ENCODE measurements at places on chromosomes 12 and 14.

GRCh38 chr14:95508377-95508776 is 8.1 kb downstream of the SYNE3 start:
- no peak for DNase-seq

- no peak for DNase-seq
These were observed 20.3 kb downstream of the TMED10 start for GRCh38 chr14:75156111-75156510.

DNA sequence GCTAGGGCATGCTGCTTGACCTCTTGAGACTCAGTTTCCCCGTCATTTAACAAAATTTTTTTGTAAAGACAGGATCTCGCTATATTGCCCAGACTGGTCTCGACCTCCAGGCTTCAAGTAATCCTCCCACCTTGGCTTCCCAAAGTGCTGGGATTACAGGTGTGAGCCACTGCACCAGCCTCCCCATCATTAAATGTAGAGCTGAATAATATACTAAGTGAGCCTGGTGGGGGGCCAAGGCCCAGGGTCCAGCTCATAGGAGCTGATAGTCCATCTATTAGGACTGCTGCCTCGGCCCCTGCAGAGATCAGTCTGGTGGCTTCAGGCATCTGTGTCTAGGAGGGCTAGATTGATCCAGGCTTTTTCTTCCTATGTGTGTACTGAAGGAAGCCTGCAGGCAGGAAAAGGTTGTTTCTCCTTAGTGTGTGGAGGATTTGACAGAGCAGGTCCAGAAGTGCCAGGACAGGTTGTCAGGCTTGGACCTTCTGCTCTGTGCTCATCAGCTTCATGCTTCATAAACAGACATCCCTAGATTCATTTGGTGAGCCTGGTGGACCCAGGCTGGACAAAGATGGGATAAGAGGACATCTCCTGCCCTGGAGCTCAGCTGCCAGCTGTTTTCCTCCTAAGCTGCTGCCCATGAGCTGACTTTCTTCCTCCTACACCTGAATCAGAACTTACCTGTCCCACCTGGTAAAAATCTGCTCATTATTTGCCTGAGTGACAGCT is 135.4 kb downstream of the ZFP36L1 start:
- DNase-seq: no peak

- no peak for DNase-seq
These were observed 114.4 kb downstream of the SLC38A1 start for GRCh38 chr12:46154221-46154985.

DNA sequence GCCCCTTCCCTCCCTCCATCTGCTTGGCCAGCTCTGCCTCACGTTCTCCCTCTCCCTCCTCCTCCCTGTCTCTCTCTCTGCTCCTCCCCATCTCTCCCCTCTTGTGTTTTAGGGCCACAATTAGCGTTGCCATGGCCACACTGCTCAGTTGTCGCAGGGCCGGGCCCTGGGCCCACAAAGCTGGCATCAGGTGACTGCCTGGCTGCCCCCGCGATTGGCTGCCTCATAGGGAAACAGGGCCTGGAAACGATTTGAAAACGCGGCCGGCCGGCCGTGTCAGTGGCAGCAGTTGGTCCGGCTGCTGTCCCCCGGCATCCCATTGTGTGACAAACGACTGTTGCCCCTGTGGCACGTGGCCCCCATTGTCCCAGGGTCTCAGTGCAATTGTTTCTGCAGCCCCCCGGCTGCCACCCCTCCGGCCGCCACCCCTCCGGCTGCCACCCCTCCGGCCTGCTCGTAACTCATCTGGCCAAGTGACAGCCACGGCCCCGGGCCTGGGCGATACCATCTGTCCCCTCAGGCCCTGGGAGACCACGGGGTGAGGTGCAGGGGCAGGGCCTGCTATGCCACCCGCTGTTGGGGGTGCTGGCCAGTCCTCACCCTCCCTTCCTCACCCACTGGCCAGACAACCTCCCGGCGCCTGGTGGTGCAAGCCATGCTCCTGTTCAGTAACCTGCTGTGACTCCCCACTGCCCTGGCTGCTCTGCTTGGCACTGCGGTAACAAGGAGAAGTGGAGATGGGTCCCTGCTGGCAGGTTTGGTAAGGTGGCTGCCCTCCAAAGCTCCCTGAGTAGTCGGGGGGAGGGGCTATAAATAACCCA is 17.4 kb downstream of the FOXN4 start:
- no peak for DNase-seq

GRCh38 chr12:111759991-111760390 is 6.7 kb upstream of the ALDH2 start:
- DNase-seq: no peak

- DNase-seq: no peak
These were observed 212.3 kb upstream of the NUDT4 start for GRCh38 chr12:93165384-93165932.

DNA sequence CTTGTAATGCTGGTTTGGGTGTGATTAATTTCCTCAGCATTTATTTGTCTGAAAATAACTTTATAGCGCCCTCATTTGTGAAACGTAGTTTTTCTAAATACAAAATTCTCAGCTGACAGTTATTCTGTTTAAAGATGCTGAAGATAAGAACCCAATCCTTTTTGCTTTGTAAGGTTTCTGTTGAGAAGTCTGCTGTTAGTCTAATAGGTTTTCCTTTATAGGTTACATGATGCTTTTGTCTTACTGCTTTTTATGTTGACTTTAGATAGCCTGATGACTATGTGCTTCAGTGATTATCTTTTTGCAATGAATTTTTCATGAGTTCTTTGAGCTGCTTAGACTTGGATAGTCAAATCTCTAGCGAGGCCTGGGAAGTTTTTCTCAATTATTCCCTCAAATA is 168.6 kb upstream of the PDE3A start:
- DNase-seq: no peak

GRCh38 chr14:64123241-64123822 is 170.8 kb downstream of the ESR2 start:
- DNase-seq: no peak

DNA sequence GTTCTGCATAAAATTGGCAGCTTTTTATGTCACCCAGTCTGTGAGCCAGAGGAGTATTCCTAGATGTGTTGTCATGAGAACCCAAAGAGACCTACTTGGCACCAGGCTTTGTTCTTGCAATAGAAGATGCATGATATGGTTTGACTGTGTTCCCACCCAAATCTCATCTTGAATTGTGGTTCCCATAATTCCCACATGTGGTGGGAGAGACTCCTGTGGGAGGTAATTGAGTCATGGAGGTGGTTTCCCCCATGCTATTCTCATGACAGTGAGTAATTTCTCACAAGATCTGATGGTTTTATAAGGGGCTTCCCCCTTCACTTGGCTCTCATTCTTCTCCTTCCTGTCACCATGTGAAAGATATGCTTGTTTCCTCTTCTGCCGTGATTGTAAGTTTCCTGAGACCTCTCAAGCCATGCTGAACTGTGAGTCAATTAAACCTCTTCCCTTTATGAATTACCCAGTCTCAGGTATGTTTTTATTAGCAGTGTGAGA is 572.0 kb upstream of the ATP2B1 start:
- no peak for DNase-seq

GRCh38 chr12:49201595-49202295 is 12.9 kb upstream of the TUBA1A start:
- DNase-seq: no peak

DNA sequence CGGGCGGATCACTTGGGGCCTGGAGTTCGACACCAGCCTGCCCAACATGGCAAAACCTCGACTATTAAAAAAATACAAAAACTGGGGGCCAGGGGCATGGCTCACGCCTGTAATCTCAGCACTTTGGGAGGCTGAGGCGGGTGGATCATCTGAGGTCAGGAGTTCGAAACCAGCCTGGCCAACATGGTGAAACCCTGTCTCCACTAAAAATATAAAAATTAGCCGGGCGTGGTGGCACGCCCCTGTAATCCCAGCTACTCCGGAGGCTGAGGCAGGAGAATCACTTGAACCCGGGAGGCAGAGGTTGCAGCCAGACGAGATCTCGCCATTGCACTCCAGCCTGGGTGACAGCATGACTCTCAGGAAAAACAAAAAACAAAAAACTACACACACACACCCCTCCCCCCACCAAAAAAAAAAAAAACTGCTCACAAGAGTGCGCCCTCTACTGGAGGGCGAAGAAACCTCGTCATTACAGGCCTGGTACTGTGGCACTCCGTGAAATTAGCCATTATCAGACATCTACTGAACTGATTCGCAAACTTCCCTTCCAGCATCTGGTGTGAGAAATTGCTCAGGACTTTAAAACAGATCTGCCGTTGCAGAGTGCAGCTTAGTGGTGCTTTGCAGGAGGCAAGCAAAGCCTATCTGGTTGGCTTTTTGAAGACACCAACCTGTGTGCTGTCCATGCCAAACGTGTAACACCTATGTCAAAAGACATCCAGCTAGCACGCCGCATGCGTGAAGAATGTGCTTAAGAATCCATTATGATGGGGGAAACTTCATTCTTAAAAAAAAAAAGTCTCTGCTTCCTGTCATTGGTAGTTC is 7.7 kb downstream of the PPP1R3E start:
- peak; percentile 33 for DNase-seq

- no peak for DNase-seq
These were observed 129.4 kb upstream of the SRRM4 start for GRCh38 chr12:118851891-118852290.

GRCh38 chr12:30970559-30971197 is 44.1 kb downstream of the TSPAN11 start:
- DNase-seq: no peak

DNA sequence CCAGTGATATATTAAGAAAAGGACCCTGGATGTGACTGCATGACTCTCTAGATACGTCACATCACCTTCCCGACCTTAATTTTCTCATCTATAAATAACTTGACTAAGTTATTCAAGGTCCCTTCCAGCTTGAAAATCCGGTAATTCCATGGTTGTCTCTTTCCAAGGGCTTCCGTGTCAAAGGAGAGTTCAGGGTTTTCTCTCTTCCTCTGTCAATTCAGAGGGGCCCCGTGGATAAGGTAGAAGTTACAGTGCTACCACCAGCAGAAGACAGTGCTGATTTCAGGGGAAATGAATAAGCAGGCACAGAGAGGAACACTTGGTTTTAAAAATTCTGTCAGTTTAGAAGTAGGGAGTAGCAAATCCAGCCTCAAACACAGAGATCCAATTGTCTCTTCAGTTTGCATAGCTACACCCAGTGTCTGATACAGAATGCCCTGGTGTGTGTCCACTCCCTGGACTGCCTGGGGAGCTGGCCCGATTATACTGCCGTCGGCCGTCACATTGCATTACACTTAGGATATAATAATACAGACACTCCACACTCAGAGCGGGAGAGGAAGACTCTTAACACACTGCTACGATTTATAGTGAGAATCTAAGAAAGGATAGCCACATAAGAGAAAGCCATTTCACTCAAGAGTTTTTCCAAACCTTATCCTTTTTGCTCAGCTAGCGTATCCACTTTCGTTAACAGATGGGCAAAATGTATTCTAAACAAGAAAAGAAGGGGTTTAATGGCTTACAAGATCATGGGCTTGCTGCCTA is 54.7 kb upstream of the GTF2A1 start:
- no peak for DNase-seq

DNA sequence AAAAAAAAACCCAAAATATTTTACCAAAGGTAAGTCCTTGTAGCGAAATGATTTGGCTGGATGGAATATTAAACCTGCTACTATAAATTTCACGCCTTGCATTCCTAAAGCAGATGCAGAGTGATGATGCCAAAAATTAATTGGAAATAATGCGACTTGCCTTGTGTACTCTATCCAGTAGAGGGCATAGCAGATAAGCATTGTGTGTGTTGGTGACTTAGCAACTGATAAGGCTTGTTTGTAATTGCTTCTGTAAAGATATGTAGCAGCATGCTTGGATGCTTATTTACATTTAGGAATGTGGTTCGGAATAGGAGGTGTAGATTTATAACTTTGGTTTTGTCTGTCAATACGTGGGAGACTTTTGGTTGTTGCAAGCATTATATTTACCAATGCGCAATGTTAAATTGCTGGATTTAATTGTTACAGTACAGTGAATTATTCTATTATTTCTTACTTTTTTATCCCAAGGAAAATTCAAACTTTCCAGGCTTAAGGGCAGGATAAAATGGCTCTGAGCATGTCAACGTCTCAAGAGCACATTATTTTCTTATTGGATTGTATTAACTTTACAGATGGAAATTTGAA is 80.5 kb downstream of the TMEM260 start:
- no peak for DNase-seq

GRCh38 chr14:30906752-30907658 is 32.6 kb downstream of the COCH start:
- DNase-seq: no peak

GRCh38 chr14:100654025-100654813 is 67.0 kb upstream of the BEGAIN start:
- DNase-seq: no peak

- DNase-seq: no peak
These were observed 25.0 kb downstream of the HIF1A start for GRCh38 chr14:61720294-61720661.

- DNase-seq: no peak
These were observed 107.5 kb downstream of the SCARB1 start for GRCh38 chr12:124756166-124756565.

DNA sequence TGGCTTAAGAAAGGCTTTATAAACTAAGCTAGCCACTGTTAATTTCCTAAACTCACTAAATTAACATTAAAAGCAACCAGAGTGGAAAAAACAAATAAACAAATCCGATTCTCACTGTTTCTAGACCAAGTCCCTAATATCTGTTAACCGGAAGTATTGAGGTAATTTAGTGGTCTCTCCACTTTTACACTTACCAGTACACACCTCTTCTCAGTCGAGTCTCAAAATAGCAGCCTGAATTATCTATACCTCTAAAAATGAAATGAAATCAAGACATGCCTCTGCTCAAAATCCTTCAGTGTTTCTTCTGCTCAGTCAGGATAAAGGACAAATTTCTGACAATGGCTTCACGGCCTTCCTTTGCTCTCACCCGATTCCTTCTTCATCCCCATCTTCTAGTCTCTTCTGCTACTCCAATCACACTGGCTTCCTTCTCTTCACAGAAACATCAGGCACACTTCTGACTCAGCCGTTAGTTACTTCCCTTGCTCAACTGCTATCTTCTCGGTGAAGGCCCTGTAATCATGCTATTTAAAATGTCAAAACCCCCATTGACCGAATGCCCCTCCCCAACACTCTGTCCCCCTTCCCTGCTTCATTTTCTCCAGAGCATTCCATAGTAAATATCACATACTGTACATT is 161.3 kb downstream of the KITLG start:
- DNase-seq: no peak

DNA sequence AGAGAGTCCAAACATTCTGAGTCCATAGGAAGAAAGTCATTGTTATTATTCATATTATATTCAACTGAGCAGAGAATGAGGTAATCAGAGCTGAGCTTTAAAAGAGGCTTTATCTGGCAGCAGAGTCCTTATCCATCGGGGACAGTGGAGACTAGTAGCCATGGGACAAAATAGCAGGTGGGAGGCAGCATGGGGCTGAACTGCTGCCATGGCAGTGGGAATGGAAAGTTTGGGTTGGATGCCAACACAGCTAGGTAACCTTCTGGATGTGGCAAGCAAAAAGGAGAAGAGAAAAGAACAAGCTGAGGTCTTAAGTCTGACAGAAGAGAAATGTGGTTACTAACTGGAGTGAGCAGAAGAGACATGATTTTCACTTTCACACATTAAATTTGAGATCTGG is 71.0 kb upstream of the CDKN3 start:
- DNase-seq: no peak

GRCh38 chr12:45368841-45369489 is 153.1 kb downstream of the ANO6 start:
- DNase-seq: no peak

Data from activated T-cell treated with anti-CD3 and anti-CD28 coated beads for 48 hours (primary cell).